Stimulated activated CD8-positive, alpha-beta memory T cell treated with anti-CD3 and anti-CD28 coated beads, Interleukin-7, amount 100 ng/mL, for 1 hour (primary cell): ENCODE measurements at places on chromosomes 12 and 14.

- no peak for DNase-seq
Measured at GRCh38 chr14:73058922-73059673, 764 bp downstream of the RBM25 start.

GRCh38 chr12:113207613-113208040 is 13.6 kb upstream of the TPCN1 start:
- no peak for DNase-seq

- DNase-seq = no peak
Measured at GRCh38 chr12:75120311-75120711, 89.3 kb downstream of the KCNC2 start.

DNA sequence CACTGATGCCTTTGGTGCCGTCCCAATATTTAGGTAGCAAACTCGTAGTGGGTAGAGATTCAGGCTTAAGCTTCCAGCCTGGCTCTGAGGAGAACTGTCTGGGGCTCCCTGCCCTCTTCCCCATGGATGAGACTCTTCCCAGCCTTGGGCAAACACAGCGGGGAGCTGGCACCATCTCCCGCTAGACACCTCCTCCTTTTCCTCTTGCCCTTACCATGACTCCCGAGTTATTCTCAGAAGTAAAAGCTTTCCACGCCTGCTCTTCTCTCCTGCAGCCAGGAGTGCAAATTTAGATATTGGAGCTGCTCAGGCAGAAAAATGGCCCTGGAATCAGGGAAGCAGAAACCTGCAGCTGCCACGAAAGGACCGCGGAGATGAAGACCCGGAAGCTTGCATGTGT is 45.6 kb upstream of the RBM19 start:
- no peak for DNase-seq

GRCh38 chr12:6866920-6867412 is 365 bp upstream of the TPI1 start:
- DNase-seq = no peak

- no peak for DNase-seq
Measured at GRCh38 chr14:105212541-105213300, 31.6 kb upstream of the NUDT14 start.

DNA sequence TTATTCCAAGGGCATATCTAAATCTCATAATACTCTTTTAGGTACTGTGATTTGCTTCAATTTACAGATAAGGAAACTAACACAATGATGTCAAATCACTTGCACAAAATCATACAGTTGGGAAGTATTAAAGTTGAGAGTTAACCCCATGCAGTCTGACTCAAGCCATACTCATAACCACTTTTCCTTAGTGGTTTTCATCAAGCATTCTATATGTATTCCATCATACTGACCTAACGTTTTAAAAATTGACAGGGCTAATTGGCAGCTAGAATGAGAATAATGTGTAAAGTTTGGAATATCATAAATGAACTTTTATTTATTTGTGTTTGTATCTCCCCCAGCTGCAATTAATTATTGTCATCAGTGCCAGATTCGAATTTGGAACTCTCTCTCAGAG is 20.9 kb downstream of the PUS7L start:
- DNase-seq = no peak

DNA sequence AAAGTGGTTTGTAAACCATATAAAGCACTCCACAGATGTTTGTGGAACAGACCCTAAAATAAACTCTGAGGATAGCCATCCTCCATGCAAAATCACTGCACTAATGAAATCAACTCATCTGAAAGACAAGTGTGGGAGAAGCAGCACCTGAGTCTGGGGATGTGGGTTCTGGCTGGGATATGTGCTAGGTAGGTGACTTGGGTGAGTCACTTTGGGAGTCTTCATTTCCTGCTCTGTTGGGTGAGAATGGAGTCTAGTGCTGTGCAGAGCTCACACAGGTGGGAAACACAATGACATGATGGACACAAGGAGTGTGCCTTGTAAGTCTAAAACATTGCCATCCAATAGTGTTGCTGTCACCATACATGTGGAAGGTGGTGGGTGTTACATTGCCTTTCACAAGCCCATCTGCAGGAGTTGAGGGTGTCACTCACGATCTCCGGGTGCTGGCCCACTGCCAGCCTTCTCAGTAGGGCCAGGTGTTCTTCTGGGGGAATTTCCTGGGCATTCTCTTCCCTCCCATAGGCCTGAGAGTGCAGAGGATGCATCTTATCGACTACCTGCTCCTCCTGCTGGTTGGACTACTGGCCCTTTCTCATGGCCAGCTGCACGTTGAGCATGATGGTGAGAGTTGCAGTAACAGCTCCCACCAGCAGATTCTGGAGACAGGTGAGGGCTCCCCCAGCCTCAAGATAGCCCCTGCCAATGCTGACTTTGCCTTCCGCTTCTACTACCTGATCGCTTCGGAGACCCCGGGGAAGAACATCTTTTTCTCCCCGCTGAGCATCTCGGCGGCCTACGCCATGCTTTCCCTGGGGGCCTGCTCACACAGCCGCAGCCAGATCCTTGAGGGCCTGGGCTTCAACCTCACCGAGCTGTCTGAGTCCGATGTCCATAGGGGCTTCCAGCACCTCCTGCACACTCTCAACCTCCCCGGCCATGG is 2.0 kb downstream of the SERPINA4 start:
- DNase-seq = no peak

DNA sequence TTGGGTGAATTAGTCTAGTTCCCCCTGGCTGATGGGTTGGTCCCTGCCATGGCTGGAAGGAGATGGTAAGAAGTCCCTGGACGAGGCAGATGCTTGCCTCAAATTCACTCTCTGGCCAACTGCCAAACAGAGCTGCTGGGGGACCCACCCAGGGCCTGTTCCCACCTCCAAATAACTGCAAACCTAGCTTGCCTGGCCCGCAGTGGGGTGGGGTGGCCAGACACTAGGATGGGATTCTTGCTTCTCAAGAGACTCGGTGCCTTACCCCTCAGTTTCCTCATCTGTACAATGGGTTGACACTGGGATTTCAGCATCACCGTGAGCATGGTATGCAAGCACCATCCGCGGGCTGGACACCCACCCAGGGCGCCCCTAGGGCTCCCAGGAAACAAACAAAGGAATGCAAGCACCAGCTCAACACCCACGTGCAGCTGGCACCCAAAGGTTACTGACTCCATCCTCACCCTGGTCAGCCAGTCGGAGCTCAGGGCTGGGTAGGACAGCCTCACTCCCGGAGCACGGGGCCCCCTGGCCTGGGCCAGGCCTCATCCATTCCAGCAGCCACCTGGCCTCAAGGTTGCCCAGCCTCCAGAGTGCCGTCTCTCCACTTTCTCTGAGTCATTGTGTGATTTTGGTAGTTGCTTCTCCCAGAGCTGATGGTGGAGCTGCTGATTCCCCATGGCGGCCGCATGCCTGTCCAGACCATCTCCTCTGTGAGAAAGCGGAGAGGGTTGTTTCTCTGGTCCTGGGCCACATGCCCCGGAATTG is 205.2 kb upstream of the RTL1 start:
- DNase-seq = no peak

GRCh38 chr14:55780156-55780946 is 200.3 kb downstream of the KTN1 start:
- DNase-seq = no peak

DNA sequence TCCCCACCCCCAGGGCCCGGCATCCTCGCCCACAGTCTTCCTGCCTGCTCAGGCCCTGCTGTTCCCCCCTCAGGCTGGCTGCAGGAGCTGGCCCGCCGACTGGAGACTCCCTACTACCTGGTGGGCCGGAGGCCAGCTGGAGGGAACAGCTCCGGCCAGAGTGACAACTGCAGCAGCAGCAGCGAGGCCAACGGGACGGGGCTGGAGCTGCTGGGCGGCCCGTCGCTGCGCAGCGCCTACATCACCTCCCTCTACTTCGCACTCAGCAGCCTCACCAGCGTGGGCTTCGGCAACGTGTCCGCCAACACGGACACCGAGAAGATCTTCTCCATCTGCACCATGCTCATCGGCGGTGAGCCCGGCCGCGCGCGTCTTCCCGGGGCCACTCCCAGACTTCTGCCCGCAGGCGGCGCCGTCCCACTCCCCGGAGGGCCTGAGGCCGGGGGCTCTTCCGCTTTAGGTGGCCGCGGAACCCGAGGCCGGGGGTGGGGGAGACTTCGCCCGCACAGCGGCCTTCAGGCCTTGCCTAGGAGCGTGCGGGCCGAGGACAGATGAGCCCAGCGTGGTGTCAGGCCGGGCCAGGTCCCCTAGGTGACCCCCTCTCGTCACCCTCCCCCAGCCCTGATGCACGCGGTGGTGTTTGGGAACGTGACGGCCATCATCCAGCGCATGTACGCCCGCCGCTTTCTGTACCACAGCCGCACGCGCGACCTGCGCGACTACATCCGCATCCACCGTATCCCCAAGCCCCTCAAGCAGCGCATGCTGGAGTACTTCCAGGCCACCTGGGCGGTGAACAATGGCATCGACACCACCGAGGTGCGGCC is 10.2 kb downstream of the KCNH3 start:
- no peak for DNase-seq

DNA sequence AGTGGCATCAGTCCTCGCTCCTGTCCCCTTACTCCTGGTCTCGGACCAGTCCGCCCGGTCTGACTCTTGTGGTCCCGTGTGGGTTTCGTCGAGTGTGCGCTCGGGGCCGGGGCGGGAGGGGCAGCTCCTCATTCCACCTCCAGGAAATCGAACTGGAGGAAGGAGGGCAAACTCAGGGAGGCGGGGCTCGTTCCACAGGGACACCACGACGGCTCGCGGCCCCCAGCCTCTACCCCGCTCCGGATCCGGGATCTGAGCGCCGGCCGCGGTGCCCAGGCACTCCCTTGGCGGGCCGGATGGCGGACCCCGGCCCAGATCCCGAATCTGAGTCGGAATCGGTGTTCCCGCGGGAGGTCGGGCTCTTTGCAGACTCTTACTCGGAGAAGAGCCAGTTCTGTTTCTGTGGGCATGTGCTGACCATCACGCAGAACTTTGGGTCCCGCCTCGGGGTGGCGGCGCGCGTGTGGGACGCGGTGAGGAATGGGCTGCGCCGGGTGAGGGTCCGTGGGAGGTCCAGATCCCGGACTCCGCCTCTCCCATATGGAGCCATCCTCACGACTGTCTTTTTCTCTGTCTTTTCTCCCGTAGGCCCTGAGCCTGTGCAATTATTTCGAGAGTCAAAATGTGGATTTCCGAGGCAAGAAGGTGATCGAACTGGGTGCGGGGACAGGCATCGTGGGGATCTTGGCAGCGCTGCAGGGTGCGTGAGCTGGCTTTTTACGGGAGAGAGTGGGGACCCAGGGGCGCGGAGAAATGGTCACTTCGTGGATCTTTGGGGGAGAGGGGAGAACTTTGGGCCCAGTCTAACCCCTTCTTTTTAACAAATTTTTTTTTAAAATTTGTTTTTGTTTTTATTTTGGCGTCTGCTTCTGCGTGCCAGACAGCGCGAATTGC is at the start of gene EEF1AKMT3:
EEF1AKMT3 (plus strand) TSS at position 186 of the 894 bp plus-strand sequence; CDS start at position 297, 111 bp downstream.
- no peak for DNase-seq

GRCh38 chr12:22396253-22396652 is 61.7 kb upstream of the ST8SIA1 start:
- DNase-seq = no peak

DNA sequence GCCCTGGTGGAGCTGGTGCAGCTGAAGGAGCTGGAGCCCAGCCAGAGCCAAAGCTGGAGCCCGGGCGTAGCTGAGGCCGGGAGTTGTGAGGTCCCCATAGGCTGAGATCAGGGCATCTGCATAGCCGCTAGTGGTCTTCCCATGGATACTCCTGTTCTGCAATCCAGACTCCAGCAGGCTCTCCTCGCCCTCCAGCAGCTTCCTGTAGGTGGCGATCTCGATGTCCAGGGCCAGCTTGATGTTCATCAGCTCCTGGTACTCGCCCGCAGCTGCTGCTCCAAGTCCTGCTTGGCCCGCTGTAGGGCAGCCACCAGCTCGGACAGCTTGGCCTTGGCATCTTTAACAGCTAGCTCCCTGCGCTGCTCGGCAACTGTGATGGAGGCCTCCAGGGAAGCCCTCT is 966.1 kb downstream of the FSCB start:
- no peak for DNase-seq

- no peak for DNase-seq
Measured at GRCh38 chr14:76927971-76928700, 100.4 kb downstream of the IRF2BPL start.

DNA sequence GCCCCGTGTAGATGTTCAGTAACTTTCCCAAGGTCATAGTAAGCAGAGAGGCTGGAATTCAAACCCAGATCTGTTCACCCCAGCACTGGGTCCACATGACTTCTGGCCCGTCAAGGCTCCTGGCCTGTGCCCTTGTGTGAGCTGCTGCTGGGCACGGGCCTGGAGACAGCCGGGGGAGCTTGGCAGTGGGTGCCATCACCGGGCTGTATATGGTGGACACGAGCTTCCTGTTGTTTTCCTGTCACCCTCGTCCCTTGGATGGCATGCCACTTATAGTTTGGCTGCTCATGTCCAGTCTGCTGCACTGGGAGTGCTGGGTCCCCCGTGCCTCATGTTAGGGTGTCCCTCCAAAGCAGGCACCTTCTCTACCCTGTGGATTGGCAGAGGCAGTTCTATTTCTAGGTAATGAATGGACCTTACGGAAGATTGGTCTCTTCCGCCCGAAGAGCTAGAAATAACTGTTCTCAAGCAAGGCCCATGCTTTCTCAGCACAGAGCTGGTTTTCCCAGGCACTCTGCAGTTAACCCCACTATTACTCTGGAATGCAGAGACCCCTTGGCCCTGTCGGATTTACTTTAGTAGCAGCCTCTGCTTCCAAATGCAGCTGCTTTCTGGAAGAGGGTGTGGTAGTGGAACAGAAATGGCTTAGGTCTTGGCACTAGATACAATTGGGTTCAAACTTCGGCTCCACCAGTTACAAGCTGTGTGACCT is 44.3 kb downstream of the ELK3 start:
- DNase-seq = no peak
